ENCODE measurements at places on chromosomes 7 and 10.

- no peak for DNase-seq
Measured at GRCh38 chr7:100358027-100358856, at the start of gene PILRB. Gene PILRB (plus strand): TSS chr7:100358117. CDS start chr7:100358303, 186 bp downstream.

DNA sequence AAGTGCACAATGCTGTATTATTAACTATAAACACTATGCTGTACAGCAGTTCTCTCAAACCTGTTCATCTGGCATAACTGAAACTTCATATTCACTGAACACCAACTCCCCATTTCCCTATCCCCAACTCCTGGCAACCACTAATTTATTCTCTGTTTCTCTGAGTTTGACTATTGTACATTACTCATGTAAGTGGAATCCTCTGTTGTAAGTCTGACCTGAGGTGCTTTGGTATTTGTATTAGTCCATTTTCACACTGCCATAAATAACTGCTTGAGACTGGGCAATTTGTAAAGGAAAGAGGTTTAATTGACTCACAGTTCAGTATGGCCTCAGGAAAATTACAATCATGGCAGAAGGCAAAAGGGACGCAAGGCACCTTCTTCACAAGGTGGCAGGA is 266.3 kb downstream of the PPP1R3A start:
- DNase-seq: no peak

- no peak for DNase-seq
Measured at GRCh38 chr7:19530852-19531251, 178.0 kb downstream of the POLR1F start.

- DNase-seq: peak; percentile 37
Measured at GRCh38 chr7:138981332-138982203, at the start of gene KIAA1549. Gene KIAA1549 (minus strand): TSS chr7:138981389. CDS start chr7:138981269, 120 bp downstream.

Measured in stimulated activated CD4-positive, alpha-beta T cell treated with anti-CD3 and anti-CD28 coated beads, TNF-alpha, amount 100 ng/mL, for 1 hour (primary cell).